ENCODE measurements at places on chromosomes 16 and 17.

DNA sequence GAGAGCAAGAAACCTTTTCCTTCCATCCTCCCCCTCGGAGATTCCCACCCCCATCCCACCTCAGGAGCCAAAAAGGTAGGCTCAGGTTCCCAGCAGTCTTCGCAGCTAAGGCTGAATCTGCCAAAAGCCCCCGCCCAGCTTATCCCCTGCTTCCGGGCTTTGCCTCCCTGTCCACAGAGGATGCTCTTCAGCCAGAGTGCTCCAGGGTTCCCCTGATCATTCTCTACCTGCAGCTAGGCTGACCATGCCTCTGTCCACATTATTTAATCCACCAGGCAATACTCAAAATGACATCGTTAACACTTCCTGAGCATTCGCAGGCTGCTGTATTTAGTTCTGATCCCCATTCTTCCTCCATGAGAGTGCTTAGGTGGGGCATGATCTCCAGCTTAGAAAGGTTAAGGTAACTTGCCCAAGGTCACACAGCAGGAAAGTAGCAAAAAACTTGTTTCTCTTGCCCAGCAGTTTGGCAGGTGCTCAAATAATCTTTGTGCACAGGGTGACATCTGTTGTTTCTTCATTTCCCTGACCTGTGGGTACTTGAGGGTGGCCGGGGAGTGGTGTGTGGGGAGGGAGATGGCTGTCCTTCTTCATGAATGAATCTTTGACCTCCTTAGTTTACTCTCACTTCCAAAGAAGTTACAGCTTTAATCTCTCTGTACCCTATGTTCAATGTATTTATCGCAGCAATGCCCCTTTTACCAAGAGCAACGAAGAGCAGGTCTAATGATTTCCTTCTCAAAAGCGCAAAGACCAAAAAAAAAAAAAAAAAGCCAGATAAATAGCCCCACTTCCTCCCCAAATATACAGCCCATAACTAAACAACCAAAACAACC lies 848 bp upstream of the TBKBP1 start:
- no peak for DNase-seq

GRCh38 chr17:63504261-63504660 lies 18.9 kb upstream of the KCNH6 start:
- DNase-seq, result no peak

DNA sequence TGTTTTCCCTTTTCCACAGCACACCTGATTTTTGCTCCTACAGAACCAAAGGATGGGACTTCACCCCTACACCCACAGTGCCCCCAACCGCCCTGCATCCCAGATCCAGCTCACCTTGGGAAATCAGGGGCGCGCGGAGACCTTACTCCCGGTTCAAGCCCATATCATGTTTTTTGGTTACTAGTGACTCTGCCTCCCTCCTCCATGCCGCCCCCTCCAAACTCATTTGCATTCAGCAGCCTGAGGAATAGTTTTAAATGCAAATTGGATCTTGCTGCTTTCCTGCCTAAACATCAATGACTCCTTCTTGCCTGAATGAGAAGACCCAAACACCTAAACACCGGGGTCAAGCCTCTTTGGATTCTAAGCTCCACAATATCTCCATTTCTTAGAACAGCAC lies 331.8 kb downstream of the TMEM114 start:
- DNase-seq, result no peak

- DNase-seq, result no peak
These were observed 770 bp downstream of the HBM start for GRCh38 chr16:166375-167121.

DNA sequence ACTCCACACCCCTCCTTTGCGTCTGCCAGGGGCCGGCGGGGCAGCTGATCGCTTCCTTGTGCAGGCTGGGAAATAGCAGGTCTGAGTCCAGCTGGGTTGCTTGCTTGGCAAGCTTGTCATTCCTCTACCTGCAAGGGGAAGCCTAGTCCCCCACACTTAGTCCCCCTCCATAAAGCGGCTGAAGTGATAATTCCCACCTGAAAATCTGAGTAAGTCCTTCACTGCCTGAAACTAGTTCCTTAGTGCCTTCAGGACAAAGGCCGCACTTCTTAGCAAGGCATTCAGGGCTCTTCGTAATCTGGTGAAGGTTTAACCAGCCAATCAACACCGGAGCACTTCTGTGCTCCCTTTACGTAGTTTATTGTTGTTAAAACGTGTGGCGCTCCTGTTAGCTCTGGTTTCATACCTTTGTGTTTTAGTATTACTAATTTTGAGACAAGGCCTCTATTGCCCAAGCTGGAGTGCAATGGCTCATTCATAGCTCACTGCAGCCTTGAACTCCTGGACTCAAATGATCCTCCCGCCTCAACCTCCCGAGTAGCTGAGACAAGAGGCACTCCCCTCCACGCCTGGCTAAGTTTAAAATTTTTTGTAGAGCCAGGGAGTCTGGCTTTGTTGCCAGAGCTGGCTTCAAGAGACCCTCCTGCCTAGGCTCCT lies 817 bp downstream of the PSKH1 start:
- DNase-seq, result no peak

- DNase-seq, result no peak
These were observed 34.1 kb upstream of the CDC6 start for GRCh38 chr17:40253565-40253964.

GRCh38 chr16:67147437-67148140 lies 3.2 kb downstream of the B3GNT9 start:
- DNase-seq, result no peak

DNA sequence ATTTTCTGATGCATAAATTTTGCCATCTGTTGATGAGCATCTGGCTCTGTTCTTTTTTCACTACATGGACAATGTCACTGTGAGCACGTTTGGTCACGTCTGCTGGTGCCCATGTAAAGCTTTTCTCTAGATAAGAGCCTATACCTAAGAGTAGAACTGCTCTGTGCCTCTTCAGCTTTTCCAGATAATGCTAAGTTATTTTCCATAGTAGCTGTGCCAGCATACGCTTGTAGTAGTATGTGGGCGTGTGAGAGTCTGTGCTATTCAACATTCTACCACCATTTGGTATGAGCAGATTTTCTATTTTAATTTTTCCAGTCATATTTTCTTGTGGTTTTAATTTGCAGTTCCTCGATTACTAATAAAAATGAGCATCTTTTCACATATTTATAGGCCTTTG lies 33.2 kb downstream of the VPS35L start:
- DNase-seq, result no peak

DNA sequence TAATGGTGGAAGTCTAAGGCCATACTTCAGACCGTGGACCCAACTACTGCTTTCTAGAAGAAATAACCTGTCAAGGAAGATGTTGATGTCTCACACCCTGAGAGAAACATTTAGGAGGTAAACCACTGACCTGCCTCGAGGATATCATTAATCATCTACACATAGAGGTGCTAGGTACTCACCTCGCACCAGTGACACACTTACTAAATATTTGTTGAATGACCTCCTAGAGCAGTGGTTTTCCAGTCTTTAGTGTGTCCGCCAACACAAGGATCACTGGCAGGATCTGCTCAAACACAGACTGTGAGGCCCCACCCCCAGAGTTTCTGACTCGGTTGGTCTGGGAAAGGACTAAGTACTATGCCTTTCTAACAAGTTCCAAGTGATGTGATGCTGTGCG lies 197.4 kb upstream of the CACNG5 start:
- DNase-seq, result no peak

DNA sequence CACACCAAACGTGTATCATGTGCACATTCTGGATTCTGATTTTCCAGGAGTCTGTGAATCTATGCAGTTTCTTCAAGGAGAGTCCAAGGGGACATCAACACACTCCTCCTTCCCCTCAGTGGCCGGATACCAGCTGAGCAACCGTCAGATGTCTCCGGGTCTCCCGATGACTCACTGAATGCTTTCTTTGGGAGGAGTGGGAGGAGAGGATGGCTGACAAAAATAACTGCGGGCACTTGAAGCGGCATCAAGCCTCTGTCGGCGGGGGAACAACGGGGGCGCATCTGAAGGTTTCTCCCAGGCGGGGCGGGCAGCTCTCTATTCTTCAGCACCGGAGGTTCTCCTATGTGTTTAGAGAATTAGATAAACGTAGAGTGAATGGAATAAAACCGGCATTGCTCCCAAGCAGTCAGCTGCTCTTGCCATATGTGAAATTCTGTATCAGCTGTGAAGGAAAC lies 24.6 kb upstream of the LRRC75A start:
- no peak for DNase-seq

- no peak for DNase-seq
These were observed 44.6 kb downstream of the MARVELD3 start for GRCh38 chr16:71670537-71670936.

DNA sequence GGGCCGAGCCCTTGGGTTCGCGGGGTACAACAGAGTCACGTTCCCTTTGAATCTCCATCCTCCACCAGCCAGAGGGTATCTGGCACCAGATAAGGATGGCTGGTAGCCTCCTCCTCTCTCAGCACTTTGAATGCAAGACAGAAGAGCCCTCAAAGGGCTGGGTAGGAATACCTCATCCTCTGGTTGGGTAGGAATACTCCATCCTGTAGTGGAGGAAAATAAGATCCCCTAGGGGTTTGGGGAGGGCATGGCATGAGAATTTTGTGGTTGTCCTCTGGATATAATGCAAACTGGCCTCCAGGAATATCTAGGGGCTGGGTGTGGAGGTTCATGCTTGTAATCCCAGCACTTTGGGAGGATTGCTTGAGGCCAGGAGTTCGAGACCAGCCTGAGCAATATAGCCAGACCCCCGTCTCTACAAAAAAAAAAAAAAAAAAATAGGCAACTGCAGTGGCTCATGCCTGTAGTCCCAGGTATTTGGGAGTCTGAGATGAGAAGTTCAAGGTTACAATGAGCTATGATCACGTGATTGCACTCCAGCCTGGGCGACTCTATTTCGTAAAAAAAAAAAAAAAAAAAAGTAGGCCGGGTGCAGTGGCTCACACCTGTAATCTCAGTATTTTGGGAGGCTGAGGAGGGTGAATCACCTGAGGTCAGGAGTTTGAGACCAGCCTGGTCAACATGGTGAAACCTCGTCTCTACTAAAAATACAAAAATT lies 2.7 kb downstream of the IGFBP4 start:
- DNase-seq, result no peak

GRCh38 chr17:46764000-46764708 lies 54.3 kb downstream of the WNT3 start:
- no peak for DNase-seq

DNA sequence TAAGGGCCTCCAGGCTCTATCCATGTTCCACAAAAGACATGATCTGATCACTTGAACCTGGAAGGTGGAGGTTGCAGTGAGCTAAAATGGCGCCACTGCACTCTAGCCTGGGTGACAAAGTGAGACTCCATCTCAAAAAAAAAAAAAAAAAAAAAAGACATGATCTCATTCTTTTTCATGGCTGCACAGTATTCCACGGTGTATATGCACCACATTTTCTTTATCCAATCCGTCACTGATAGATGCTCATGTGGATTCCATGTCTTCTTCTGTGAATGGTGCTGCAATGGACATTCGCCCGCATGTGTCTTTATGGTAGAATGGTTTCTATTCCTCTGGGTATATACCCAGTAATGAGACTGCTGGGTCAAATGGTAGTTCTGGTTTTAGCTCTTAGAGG lies 124.4 kb downstream of the ANKRD11 start:
- no peak for DNase-seq

DNA sequence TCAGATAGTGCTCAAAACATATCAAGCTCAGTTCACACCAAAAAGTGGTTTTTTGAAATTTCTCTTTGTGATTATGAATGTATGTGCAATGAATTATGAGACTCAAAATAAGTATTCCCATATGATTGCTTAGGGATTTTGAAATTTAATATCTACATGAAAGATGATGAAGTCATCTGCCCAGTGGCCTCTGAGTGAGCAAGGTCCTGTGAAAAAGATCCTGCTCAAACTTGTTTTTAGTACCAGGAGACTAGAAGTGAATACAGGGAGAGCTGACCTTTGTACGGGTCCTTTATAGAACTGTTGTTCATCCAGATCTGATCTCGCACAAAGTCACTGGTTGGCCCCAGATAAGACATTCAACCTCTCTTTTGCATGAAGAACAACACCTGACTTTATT lies 151.9 kb upstream of the MAF start:
- no peak for DNase-seq

GRCh38 chr17:68937890-68938514 lies 17.2 kb downstream of the ABCA8 start:
- DNase-seq, result no peak

DNA sequence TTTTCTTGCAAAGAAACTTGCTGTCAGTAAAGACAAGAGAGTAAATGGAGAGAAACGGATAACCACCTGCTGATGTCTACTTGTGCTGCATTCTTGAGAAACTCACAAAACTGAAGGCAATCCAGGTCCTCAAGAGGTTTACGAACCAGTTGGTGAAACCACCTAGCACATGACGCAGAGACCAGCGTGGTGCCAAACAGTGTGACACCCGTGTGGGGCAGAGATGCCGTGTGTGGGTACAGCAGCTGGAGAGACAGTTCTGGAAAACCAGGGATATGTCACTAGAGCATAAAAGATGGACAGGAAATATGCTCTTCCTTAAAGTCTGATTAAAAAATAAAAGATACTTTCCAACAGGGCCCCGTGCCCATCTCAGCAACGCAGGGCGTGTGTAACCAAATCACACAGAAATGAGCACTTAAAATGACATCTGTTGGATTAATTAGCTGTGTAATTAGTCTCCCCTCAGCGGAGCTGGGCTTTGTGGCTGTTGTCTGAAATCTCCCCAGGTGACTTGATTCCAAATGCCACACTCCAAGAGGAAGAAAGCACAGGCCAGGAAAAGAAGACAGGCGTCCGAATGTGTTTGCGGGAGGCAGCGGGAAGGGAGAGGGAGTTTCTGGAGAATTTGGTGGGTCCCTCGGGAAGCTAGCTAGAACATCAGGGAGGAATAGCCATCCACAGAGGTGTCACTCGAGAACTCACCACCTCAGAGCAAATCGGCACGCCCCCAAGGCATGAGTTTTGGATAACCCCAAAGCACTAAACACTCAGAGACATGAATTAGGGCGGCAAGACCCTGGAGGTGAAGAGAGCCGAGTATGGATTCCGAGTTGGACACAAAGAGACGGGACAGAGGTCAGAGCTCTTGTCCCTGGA lies 109.8 kb downstream of the ZFHX3 start:
- DNase-seq, result no peak

GRCh38 chr17:6075050-6075449 lies 4.9 kb downstream of the WSCD1 start:
- DNase-seq, result no peak

- no peak for DNase-seq
These were observed 10.2 kb downstream of the CYTH1 start for GRCh38 chr17:78771758-78772382.

DNA sequence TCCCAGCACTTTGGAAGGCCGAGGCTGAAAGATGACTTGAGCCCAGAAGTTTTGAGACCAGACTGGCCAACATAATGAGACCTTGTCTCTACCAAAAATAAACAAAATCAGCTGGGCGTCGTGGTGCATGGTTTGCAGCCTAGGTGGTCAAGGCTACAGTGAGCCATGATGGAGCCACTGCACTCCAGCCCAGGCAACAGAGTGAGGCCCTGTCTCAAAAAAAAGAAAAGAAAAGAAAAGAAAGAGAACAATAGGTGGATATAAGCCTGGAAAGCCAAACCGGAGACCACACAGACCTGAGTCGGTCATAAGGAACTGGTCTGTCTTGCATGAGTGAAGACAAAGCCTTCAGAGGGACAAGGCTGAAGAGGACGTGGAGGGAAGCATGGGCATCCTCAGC lies 14.4 kb downstream of the ATP6V0D1 start:
- no peak for DNase-seq

- DNase-seq, result no peak
These were observed 22.3 kb downstream of the TMC6 start for GRCh38 chr17:78106211-78106610.
